ENCODE measurements at places on chromosomes 2 and 18.

DNA sequence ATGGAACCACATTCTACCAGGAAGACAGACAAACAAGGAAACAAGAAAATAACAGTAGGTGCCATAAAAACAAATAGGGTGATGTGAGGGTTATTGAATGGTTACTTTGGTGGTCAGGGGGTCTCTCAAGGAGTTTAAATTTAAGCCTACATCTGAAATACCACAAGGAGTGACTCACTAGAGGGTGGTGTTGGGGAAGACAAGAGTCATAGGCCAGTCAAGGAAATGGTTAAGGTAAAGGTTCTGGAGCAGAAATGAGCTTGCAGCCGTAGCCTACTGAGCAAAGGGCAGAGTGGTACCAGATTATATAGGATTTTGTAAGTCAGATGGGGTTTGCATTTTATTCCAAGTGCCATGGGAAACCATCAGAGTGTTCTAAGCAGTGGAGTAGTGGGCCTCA, 135.6 kb upstream of the DAPL1 start:
- DNase-seq, result no peak

- DNase-seq, result no peak
Measured at GRCh38 chr2:164032995-164033394, 297.2 kb upstream of the FIGN start.

GRCh38 chr18:59094569-59094968, 45.1 kb upstream of the SEC11C start:
- no peak for DNase-seq

DNA sequence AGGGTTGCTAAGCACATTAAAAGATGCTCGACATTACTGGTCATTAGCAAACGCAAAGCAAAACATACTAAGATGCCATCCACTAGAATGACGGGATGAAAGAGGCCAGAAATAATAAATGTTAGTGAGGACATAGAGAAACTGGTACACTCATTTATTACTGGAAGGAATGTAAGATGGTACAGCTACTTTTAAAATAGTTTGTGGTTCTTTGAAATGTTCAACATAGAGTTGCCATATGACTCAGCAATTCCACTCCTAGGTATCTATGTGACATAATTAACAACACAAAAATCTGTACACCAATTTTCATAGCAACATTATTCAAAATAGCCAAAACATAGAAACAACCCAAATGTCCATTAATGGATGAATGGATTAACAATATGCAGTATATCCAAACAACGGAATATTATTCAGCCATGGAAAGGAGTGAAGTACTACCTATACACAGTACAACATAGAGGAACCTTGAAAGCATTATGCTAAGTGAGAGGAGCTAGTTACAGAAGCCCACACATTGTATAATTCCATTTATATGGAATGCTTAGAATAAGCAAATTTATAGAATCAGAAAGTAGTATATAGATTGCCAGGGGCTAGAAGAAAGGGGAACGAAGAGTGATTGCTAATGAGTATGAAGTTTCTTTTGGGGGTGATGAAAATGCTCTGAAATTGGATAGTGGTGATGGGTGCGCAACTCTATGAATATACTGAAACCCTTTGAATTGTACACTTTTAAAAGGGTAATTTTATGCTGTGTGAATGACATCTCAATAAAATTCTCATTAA, 61.9 kb upstream of the IL1R1 start:
- no peak for DNase-seq

GRCh38 chr2:150188177-150188576, 299.3 kb downstream of the RND3 start:
- DNase-seq, result no peak

GRCh38 chr2:163759013-163759412, 23.2 kb upstream of the FIGN start:
- DNase-seq, result no peak

- no peak for DNase-seq
Measured at GRCh38 chr18:53408271-53408670, 816.2 kb downstream of the MBD2 start.

GRCh38 chr18:48318436-48318835, 90.7 kb downstream of the ZBTB7C start:
- DNase-seq, result no peak

DNA sequence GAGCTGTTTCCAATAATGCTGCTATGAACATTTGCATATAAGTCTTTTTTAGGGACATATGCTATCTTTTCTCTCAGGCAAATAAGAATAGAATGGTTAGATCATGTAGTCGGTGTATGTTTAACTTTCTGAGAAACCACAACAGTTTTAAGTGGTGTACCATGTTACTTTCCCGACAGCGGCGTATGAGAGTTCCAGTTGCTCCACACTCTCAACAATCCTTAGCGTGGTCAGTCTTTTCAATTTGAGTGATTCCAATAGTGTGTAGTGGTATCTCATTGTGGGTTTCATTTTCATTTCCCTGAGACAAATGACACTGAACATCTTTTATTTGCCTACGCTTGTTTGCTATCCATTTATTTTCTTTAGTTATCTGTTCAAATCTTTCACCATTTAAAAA, 149.5 kb downstream of the ACOXL start:
- peak; percentile 12 for DNase-seq

DNA sequence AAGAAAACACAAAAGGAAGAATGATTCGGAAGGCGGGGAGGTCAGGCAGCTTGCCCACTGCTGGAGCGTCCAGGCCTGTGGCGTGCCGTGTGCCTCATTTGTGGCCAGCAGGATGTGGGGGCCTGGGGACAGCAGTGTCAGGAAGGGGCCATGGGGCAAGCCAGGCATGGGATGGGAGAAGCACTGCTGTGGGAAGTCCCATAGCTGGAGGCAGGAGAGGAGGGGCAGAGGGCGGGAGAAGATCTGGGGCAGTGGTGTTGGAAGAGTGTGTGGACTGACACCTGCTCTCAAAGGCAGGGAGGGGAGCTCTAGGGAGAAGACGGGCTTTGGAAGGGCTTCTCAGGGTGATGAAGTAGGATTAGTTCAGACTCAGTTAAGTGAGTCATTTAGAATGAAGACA, 133.7 kb downstream of the ACOXL start:
- DNase-seq, result no peak

- no peak for DNase-seq
Measured at GRCh38 chr2:107989445-107989844, 3.1 kb downstream of the SLC5A7 start.

GRCh38 chr2:8081130-8081529, 600.7 kb upstream of the ID2 start:
- no peak for DNase-seq

DNA sequence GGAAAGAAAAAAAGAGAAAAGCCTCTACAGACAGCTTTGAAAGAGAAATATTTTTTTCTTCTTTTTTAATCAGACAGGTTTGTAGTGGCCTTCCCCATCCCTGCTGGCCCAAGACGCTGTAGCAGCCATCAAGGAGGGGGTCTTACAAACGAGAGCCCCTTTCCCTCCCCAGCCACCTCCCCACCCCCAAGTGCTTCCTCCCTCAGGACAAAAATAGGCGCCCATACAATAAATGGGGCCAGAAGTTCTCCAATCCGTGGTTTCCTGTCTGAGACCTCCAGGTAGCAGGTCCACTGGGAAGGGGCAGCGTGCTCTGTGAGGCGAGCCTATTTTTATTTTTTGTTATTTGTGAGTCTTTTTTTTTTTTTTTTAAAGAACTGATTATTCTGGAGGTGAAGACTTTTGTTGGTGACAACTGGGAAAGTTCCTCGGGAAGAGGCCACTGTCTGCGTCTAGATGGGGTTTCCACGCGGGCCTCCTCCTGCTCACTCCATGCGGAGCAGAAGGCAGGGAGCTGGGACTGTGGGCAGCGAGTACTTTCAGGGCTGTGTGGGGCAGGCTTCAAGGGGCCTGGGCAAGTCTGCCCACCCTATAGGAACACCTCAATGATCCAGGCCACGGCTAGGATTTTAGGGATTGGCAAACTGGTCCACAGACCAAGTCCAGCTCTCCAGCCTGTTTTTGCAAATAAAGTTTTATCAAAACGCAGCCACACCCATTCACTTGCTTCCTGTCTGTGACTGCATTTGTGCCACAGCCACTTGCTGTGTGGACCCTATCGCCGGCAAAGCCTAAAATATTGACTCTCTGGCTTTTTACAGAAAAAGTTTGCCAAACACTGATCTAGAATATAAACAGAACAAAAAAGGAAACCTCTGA, 139.6 kb downstream of the CTIF start:
- no peak for DNase-seq

GRCh38 chr2:84306361-84306760, 152.7 kb downstream of the SUCLG1 start:
- no peak for DNase-seq

- DNase-seq, result no peak
Measured at GRCh38 chr2:233461481-233461891, 105.1 kb downstream of the USP40 start.

- DNase-seq, result no peak
Measured at GRCh38 chr2:10224734-10225133, 78.0 kb upstream of the HPCAL1 start.

DNA sequence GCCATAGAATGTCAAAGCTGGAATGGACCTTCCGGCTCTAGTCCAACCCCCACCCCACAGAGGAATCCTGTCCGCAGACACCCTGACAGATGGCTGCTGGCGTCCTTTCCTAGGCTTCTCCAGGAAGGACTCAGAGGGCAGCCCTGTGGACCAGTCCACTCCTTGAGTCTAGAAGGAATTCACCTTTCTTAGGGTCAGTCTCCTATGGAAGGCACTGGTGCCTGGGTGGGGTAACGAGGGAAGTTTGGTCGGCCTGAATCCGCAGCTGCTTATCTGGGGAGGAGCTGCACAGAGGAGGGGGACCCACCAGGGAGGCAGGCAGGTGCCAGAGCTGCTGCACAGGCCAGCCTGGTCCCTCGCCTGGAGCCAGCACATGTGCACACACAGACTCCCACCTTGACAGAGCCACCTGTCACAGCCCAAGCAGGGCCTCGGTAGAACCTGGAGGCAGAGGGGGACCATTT, 2.5 kb downstream of the DNMT3A start:
- no peak for DNase-seq

- no peak for DNase-seq
Measured at GRCh38 chr2:37708146-37708545, 36.7 kb upstream of the CDC42EP3 start.

- no peak for DNase-seq
Measured at GRCh38 chr2:54839461-54840255, 116.2 kb downstream of the EML6 start.

DNA sequence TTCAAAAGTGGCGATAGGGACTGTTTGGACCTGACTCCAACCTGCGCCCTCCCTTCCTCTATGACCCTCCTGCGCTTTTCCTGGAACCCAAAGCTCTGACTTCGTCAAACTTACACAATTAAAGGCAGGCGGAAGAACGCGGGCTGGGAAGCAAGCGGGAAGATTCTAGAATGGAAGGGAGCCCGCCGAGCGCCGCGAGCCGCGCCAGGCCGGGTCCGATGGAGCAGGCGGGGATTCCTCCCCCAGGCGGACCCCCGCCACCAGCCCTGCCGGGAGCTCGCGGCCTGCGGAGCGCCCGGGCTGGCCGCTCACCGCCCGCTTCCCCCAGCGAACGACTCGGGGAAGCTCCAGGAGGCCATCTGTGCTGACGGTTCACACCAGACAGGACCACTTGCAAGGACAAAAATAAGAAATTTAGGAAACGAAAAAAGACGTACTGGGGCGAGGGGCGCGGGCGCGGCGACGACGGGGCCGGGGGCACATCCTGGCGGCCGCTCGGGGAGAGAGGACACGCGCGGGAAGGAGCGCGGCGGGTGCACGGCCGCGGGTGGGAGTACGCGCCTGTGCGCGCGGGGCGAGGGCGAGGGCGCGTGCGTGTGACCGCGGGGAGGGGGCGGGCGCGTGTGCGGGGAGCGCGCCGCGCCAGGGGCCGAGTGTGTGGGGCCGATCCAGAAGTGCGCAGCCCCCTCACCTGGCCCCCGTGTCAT, 1.1 kb upstream of the SALL3 start:
- no peak for DNase-seq

- no peak for DNase-seq
Measured at GRCh38 chr18:48428475-48429177, 19.4 kb upstream of the ZBTB7C start.

- DNase-seq, result no peak
Measured at GRCh38 chr2:151670846-151671597, 63.3 kb downstream of the NEB start.

GRCh38 chr2:238846378-238846627, 1.6 kb upstream of the TWIST2 start:
- DNase-seq, result no peak

DNA sequence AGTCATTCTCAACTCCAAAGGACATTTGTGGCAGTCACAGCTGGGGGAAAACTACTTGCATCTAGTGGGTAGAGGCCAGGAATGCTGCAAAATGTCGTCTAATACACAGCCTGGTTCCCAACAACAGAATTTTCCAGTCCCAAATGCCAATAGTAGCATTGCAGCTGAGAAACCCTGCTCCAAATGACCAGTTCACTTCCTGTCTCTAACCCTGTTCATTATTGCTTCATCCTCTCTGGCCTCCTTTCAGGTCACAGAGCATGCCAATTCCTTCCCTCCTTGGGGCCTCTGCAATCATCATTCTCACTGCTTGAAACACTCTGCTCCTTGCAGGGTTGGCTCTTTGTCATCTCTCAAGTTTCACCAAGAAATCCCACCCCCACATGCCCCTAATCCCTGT, 139.1 kb downstream of the IRS1 start:
- DNase-seq, result no peak

- DNase-seq, result no peak
Measured at GRCh38 chr2:237643582-237644380, 16.4 kb downstream of the LRRFIP1 start.

DNA sequence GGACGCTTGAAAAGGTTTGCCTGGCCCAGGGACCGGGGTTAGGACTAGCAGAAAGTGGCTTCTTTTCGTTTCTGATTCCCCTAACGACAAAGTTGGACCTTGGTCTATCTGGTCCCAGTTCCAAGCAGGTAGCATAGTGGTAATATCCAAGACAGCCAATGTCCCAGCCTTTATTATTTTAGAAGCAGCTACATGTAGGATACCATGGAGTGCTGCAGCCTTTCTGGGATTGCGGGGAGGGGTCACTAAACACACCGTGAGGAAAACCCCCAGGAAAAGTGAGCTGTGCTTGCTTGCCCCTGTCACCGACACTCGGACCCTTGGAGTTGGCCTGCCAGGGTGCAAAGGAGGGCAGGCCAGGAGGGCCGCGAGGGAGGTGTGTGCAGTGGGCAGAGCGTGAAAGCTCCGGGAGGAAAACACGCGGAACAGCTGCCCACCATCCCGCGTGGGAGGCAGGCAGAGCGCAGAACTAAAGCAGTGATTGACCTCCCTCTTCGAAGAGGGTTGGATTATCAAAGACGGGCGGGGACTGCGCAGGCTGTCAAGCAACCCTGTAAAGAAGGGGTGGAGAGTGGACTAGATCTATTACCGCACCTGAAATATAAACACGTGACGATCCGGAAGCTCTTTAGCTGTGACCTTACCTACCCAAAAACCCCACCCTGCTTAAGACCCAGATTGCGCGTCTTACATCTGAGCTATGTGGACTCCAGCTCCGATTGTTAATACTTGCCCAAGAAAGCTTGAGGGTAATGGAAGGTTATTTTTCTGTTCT, 624 bp upstream of the MAP4K3 start:
- peak; percentile 10 for DNase-seq

DNA sequence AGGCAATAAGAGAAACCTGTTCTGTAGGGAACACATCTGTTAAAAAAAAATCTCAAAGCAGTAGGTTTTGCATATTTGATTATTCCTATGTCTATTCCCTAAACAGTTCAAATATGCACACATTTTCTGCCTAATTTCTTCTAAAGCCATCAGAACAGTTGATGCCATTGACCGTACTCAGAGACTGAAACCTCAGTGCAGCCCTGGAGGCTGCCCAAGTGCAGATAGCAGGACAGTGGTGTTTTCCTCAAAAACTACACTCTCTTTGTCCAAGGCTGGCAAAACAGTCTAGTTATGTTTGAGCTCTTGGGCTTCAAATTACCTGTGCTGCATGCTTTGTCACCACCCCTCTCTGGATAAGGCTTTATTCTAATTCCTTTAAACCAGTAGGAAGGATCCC, 23.3 kb upstream of the NFE2L2 start:
- DNase-seq, result no peak

GRCh38 chr2:227545990-227546389, 52.7 kb upstream of the SCYGR2 start:
- DNase-seq, result no peak
